ENCODE measurements at places on chromosomes 4 and X. TPM values are rescaled to one million over a fixed set of nuclear protein-coding genes. Genes with fewer than 3 reads are reported as not detected.

DNA sequence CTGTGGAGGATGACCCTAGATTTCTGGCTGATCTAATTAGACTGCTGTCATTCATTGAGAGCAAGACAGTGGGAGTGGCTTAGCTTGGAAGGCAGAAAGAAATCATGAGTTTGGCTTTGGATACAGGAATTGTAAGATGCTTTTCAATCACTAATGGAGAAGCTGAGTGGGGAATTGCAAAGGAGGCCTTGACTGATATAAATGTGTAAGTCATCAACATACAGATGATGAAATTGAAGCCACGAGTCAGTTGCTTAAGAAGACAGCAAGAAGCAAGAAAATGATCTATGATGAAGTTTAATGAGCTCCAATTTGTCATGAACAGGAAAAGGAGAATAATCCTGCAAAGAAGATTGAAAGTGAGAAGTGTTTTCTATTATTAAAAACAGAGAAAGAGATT lies 136.7 kb upstream of the C1QTNF7 start:
- no peak for DNase-seq

Gene OPRPN
- total RNA-seq, result not detected

- DNase-seq, result no peak
Measured at GRCh38 chr4:100288161-100288560, 97.9 kb upstream of the DDIT4L start.

DNA sequence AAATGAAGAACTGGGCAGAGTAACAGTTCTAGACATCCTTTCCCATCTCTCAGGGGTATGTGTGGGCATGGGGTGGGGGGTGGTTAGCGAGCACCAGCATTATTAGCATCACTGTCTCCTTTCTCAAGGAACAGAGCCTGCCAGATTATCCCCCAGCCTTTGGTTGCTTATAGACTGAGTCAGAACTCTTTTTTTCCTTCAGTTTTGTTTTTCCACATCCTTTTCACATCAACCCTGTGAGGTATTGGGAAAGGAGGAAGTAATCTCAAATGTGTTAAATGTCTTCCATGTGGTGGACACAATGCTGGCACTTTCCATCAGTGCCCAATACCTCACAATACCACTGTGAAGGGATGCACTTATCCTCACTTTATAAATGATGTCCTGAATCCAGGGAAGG lies 3.1 kb upstream of the FGF16 start:
- DNase-seq, result no peak

GRCh38 chrX:13048280-13048679 lies 3.9 kb upstream of the FAM9C start:
- no peak for DNase-seq

Data from activated CD4-positive, alpha-beta T cell treated with anti-CD3 and anti-CD28 coated beads for 36 hours (primary cell).